SJCRH30 (cell line): ENCODE measurements at places on chromosomes 5 and 9. TPM values are rescaled to one million over a fixed set of nuclear protein-coding genes. Genes with fewer than 3 reads are reported as not detected.

DNA sequence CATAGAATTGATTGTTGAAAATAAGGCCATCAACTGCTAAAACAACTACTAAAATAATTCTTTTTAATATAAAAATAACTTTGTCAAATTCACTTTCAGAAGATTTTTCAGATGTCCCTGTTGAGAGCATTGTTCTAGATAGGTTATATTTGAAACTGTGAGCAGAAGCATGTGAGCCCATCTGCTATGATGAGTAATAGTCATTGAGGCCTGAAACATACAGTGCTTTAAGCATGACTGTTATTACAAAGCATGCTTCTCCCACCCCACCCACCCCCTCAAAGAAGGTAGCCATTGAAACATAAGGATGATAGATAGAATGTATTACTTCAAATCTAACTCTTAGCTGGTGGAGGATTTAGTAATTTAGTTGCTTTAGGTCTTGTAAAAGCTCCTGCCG is 86.0 kb downstream of the UHRF2 start:
- no peak overlapping the region for H3K4me3 ChIP-seq
- H3K36me3 ChIP-seq = peaks cover 33% of the 10 kb centered on the region
- DNase-seq = no peak
- H3K4me1 ChIP-seq = no peaks in the 10 kb centered on the region

- H3K27me3 ChIP-seq = peaks cover 7% of the 10 kb centered on the region; the same call in 1 of the 2 replicates
- no peak overlapping the region for H3K27ac ChIP-seq
- H3K36me3 ChIP-seq = no peaks in the 10 kb centered on the region
- H3K4me3 ChIP-seq = no peak overlapping the region
- DNase-seq = no peak
Observed at GRCh38 chr5:31990701-31991110, 183.4 kb downstream of the GOLPH3 start.

DNA sequence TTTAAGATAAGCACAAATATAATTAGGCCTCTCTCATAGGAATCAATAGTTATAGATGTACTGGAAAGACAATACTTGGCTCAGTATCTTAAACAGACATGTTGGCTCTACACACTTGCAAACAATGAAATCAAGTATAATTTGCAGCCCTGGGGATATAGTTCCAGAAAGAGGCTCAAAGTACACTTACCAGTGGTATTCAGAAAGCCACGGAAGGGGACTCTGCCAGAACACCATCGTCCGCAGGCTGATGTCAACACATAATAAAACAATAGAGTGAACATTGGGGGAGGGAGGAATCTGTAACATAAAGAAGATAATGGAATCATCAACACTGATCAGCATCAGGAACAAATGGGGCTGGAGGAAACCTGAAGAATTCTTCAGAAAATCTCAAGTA is 31.2 kb upstream of the EBF1 start:
- H3K27me3 ChIP-seq = no peaks in the 10 kb centered on the region
- H3K4me3 ChIP-seq = no peak overlapping the region
- no peak overlapping the region for H3K27ac ChIP-seq
- H3K36me3 ChIP-seq = no peaks in the 10 kb centered on the region
- no peak for DNase-seq

DNA sequence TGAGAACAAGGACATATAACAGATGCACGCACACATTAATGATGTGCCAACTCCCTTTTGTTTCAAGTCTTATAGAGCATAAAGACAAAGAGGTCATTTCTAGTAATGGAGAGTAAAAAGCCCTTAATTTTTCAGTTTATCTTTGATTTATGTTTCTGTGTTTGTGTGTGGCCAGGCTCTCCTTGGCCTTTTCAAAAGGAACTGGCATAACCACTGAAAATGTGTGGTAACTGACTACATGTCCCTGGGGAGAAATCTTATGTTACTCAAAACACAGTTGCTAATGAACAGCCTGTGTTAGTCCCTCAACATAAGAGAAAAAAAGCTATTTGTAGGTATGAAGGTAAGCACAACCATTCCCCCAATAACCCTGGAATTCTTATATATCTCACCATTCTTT is 47.6 kb upstream of the SHOC1 start:
- peaks cover 4% of the 10 kb centered on the region; the same call in 1 of the 2 replicates for H3K4me1 ChIP-seq
- H3K4me3 ChIP-seq = no peak overlapping the region
- no peak for DNase-seq
- H3K36me3 ChIP-seq = no peaks in the 10 kb centered on the region
- H3K27ac ChIP-seq = no peak overlapping the region

DNA sequence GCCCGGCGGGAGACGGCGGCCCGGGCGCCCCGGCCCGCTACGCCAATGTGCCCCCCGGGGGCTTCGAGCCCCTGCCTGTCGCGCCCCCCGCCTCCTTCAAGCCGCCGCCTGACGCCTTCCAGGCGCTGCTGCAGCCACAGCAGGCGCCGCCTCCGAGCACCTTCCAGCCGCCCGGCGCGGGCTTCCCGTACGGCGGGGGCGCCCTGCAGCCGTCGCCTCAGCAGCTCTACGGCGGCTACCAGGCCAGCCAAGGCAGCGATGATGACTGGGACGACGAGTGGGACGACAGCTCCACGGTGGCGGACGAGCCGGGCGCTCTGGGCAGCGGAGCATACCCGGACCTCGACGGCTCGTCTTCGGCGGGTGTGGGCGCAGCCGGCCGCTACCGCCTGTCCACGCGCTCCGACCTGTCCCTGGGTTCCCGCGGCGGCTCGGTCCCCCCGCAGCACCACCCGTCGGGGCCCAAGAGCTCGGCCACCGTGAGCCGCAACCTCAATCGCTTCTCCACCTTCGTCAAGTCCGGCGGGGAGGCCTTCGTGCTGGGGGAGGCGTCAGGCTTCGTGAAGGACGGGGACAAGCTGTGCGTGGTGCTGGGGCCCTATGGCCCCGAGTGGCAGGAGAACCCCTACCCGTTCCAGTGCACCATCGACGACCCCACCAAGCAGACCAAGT is 723 bp downstream of the SNX18 start:
- no peaks in the 10 kb centered on the region; the same call in 1 of the 2 replicates for H3K4me1 ChIP-seq
- peak; percentile 30 for DNase-seq
- H3K4me3 ChIP-seq = peak overlapping the region; percentile 87
- no peaks in the 10 kb centered on the region for H3K36me3 ChIP-seq
- no peaks in the 10 kb centered on the region for H3K27me3 ChIP-seq

- H3K4me3 ChIP-seq = no peak overlapping the region
- H3K36me3 ChIP-seq = no peaks in the 10 kb centered on the region
- H3K4me1 ChIP-seq = peaks cover 11% of the 10 kb centered on the region; the same call in 1 of the 2 replicates
- H3K27me3 ChIP-seq = no peaks in the 10 kb centered on the region
- DNase-seq = no peak
Observed at GRCh38 chr5:72138943-72139521, 31.8 kb downstream of the MAP1B start.

DNA sequence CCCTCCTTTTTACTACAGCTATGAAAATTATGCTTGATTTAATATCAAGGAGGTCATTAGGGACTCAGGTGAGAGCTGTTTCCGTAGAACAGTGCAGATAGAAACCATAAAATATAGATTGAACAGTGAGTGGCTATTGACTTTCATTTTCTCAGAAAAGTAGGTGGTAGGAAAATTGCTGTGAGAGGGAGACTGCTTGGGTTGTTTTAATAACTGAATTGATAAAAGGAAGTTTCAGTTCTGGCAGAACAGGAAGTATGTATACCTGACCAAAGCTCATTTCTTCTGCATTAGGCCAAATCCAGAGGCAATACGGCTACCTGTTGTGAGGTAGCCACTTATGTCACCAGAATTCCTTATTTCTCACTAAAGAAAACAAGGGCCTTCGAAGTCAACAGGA is 761.7 kb upstream of the ARRDC3 start:
- H3K4me1 ChIP-seq = no peaks in the 10 kb centered on the region
- no peaks in the 10 kb centered on the region for H3K27me3 ChIP-seq
- no peak overlapping the region for H3K4me3 ChIP-seq
- no peaks in the 10 kb centered on the region for H3K36me3 ChIP-seq
- no peak for DNase-seq

- H3K27ac ChIP-seq = no peak overlapping the region
- peaks cover 18% of the 10 kb centered on the region for H3K36me3 ChIP-seq
- H3K4me3 ChIP-seq = no peak overlapping the region
- no peak for DNase-seq
Observed at GRCh38 chr9:130894546-130894945, 2.1 kb downstream of the QRFP start.

DNA sequence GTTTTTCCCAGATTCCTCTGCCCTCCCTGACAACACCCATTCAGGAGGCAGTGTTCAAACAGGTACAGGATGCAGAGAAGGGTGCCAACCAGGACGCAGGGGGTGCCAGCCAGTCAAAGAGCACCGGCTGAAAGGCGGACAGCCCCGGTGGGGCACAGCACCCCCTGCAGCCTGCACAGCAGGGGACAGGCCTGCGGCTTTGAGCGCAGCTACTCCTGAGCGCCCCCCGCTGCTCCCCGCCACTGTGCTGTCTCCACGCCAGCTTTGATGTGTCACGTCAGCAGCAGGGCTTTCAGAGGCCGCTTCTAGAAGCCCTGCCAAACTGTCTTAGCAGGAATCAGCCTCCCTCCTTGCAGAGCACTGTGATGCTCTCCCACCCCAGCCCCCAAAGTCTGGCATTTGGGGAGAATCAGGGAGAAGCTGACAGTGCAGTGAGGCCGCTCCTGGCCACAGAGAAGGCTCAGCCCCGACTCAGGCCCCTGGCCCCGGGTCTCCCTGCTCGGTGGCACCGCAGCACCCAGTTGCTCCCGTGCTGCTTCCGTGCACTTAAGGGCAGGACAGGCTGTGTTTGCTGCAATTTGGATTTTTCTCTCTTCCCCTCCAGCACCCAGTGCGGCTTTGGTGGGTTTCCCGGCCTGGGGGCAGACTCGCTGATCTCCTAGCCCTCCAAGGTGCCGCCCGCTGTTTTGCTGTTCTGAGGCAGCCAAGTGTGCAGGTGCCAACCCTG is 20.3 kb downstream of the AK8 start:
- peaks cover 49% of the 10 kb centered on the region for H3K27me3 ChIP-seq
- no peak overlapping the region for H3K4me3 ChIP-seq
- no peaks in the 10 kb centered on the region; the same call in 1 of the 2 replicates for H3K4me1 ChIP-seq
- no peaks in the 10 kb centered on the region for H3K36me3 ChIP-seq
- H3K27ac ChIP-seq = no peak overlapping the region
- no peak for DNase-seq

GRCh38 chr5:77186652-77187370 is 23.7 kb upstream of the PDE8B start:
- H3K27me3 ChIP-seq = no peaks in the 10 kb centered on the region
- H3K4me1 ChIP-seq = no peaks in the 10 kb centered on the region
- no peak for DNase-seq
- no peaks in the 10 kb centered on the region for H3K36me3 ChIP-seq

- no peak overlapping the region for H3K27ac ChIP-seq
- no peak for DNase-seq
- H3K36me3 ChIP-seq = no peaks in the 10 kb centered on the region
- no peaks in the 10 kb centered on the region for H3K27me3 ChIP-seq
- H3K4me3 ChIP-seq = no peak overlapping the region
- H3K4me1 ChIP-seq = no peaks in the 10 kb centered on the region
Observed at GRCh38 chr9:99693888-99694287, 127.8 kb upstream of the NR4A3 start.

DNA sequence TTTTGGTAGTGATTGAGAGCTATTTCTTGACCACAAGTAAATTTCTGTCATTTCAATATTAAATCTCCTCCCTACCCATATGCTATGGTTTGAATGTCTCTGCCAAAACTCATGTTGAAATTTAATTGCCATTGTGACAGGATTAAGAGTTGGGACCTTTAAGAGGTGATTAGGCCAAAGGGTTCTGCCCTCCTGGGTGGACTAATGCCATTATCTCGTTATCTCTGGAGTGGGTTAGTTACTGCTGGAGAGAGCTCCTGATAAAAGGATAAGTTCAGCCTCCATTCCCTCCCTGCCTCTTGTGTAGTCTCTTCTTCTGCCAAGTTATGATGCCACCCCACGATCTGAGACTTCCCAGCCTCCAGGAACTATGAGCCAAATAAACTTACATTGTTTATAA is 3.6 kb upstream of the DRD1 start:
- no peak for DNase-seq
- no peak overlapping the region for H3K4me3 ChIP-seq
- peak overlapping the region; percentile 36 for H3K27ac ChIP-seq
- peaks cover 23% of the 10 kb centered on the region for H3K4me1 ChIP-seq
- H3K36me3 ChIP-seq = no peaks in the 10 kb centered on the region

DNA sequence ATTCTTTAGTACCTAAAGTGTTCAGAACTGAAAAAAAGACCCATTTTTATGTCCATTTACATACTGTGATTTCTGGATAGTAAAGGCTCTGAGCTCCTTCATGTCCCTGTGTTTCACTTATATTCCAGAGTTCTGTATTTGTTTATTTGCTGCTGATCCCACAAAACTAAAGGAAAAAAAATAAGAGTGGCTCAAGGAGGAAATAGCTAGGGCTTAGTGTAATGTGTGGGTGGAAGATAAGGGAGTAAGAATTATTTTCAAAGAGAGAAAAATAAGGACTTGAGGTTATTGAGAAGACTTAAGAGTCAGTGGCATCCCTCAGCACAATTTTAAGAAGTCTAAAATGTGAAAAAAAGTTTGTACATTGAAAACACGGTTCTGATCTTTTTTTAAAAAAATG is 46.0 kb downstream of the ENTREP1 start:
- no peaks in the 10 kb centered on the region for H3K36me3 ChIP-seq
- no peak for DNase-seq
- H3K4me1 ChIP-seq = peaks cover 3% of the 10 kb centered on the region; the same call in 1 of the 2 replicates
- no peaks in the 10 kb centered on the region for H3K27me3 ChIP-seq

DNA sequence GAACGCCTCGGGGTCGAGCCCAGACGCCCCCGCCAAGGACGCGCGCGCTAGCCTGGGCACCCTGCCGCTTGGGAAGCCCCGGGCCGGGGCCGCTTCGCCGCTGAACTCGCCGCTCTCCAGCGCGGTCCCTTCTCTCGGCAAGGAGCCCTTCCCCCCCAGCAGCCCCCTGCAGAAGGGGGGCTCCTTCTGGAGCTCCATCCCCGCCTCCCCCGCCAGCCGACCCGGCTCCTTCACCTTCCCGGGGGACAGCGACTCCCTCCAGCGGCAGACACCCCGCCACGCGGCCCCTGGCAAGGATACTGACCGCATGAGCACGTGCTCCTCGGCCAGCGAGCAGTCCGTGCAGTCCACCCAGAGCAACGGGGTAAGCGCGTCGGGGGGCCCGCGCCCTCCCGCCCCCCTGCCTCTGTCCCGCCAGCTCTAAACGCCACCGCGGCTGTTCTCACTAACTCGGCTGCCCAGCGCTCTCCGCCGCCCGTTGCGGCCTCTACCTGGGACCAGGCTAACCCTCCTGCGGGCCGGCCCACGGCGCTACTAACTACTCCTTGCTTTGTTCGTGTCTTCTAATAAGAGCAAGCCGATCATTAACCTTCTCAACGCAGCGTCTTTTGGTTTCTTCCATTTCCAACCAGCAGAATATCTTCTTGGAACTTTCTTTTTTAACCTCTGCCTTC is 93.6 kb upstream of the OTULINL start:
- no peaks in the 10 kb centered on the region for H3K4me1 ChIP-seq
- DNase-seq = no peak
- peaks cover 20% of the 10 kb centered on the region for H3K36me3 ChIP-seq
- H3K27ac ChIP-seq = no peak overlapping the region
- no peaks in the 10 kb centered on the region for H3K27me3 ChIP-seq

GRCh38 chr5:73263001-73263710 is 90.2 kb downstream of the TMEM174 start:
- H3K27ac ChIP-seq = no peak overlapping the region
- H3K4me1 ChIP-seq = no peaks in the 10 kb centered on the region
- H3K4me3 ChIP-seq = no peak overlapping the region
- DNase-seq = no peak
- no peaks in the 10 kb centered on the region for H3K27me3 ChIP-seq

Gene ZFAND5
- 149 and 151 TPM in 2 replicates for total RNA-seq

Gene AGXT2
- not detected in 2 replicates for total RNA-seq

Gene FCN1
- total RNA-seq = not detected in 2 replicates

Gene MARCHF11
- total RNA-seq = not detected in 2 replicates

Gene SOWAHA
- 0.02 and 0.08 TPM in 2 replicates for total RNA-seq

Gene CAMK4
- total RNA-seq = 18.1 and 19.3 TPM in 2 replicates
